ENCODE measurements at places on chromosomes 6 and 20.

- no peak overlapping the region for H3K27ac ChIP-seq
- no peaks in the 10 kb centered on the region for H3K36me3 ChIP-seq
- H3K4me3 ChIP-seq: no peak overlapping the region
- no peaks in the 10 kb centered on the region for H3K4me1 ChIP-seq
- H3K27me3 ChIP-seq: peaks cover 99% of the 10 kb centered on the region
Measured at GRCh38 chr20:24817351-24817750, 131.7 kb upstream of the CST7 start.

DNA sequence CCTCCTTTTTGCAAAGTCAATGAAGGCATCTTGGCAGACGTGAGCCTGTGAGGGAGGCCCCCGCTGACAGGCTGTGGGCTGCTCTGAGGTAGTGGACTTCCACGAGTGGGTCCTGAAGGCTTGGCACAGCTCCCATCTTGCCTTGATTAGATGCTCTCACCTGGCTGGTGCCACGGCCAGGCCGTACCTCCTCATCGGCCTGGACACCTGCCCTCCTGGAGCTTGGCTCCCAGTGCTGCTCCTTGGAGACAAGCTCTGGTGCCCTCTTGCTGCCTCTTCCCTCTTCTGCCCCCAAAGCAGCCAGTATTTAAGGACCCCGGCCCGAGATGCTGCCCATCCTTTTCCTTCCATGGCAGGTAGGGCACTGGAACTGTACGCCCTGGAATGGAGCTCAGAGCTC lies 93.5 kb downstream of the ERMARD start:
- DNase-seq: no peak
- no peak overlapping the region for H3K27ac ChIP-seq
- H3K27me3 ChIP-seq: peaks cover 34% of the 10 kb centered on the region
- H3K36me3 ChIP-seq: no peaks in the 10 kb centered on the region

DNA sequence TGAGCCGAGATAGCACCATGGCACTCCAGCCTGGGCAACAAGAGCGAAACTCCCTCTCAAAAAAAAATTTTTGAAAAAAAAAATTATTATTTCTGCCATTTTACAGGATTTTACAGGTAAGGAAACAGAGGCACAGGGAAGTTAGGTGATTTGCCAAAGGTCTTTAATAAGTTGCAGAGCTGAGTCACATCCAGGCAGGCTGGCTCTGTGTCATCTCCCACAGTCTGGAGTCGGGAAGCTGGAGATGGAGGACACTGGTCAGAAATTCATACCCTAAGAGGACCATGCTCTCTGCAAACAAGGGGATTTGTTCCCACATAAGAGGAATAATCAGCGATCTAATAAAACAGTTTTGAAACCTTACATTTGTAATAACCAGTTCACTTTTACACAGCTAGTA lies 24.1 kb downstream of the HECA start:
- H3K4me3 ChIP-seq: no peak overlapping the region
- no peaks in the 10 kb centered on the region for H3K27me3 ChIP-seq
- H3K27ac ChIP-seq: no peak overlapping the region
- no peak for DNase-seq
- no peaks in the 10 kb centered on the region for H3K4me1 ChIP-seq
- no peaks in the 10 kb centered on the region for H3K36me3 ChIP-seq

GRCh38 chr20:39042279-39043150 lies 80.4 kb downstream of the DHX35 start:
- H3K4me3 ChIP-seq: no peak overlapping the region
- no peaks in the 10 kb centered on the region for H3K4me1 ChIP-seq
- no peak for DNase-seq
- H3K36me3 ChIP-seq: peaks cover 19% of the 10 kb centered on the region
- H3K27me3 ChIP-seq: no peaks in the 10 kb centered on the region

DNA sequence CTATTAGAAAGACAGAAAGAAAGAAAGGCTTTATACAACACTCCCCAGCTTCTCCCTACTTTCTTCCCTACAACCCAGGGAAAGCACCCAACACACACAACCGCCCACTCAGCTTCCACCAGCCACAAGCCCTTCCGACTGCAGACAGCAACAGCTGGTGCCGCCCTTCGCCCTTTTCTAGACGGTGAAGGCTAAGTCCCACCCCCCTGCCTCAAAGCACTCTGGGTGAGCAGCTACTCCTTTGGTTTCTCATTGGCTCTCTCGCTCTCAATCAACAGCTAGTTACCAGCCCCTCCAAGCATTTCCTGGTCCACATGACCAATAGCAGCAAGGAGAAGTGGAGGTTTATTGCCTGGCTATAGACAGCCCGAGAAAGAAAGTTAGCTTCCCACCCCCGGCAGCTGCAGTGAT lies 230.1 kb upstream of the MOCS1 start:
- no peaks in the 10 kb centered on the region for H3K4me1 ChIP-seq
- H3K36me3 ChIP-seq: no peaks in the 10 kb centered on the region
- 0 out of 2 replicates have a peak, but pooled peaks cover 10% of the 10 kb centered on the region for H3K27me3 ChIP-seq
- no peak overlapping the region for H3K27ac ChIP-seq
- DNase-seq: no peak

- H3K36me3 ChIP-seq: no peaks in the 10 kb centered on the region
- H3K27ac ChIP-seq: no peak overlapping the region
- H3K4me1 ChIP-seq: no peaks in the 10 kb centered on the region
- no peak for DNase-seq
- no peaks in the 10 kb centered on the region for H3K27me3 ChIP-seq
- no peak overlapping the region for H3K4me3 ChIP-seq
Measured at GRCh38 chr6:43189776-43190304, 7.8 kb downstream of the CUL9 start.

DNA sequence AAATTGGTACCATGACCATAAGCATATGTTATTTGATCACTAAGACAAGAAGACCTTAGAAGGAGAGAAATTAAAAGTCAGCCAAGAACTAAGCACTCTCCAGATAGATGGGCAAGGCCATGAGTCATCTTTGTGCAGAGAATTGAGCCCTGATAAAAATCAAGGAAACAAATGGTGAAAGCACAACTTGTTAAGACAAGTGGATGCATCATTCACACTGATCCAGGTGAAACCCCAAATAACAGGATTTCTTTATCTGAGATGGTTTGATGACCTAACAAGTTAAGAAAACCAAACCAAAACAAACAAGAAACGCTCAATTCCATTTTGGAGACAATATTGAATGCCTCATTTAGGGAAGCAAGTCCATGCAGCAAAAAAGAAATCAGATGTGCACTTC lies 121.6 kb downstream of the ADAT2 start:
- H3K4me1 ChIP-seq: peaks cover 52% of the 10 kb centered on the region
- H3K27me3 ChIP-seq: no peaks in the 10 kb centered on the region
- peak overlapping the region; percentile 10 for H3K4me3 ChIP-seq

DNA sequence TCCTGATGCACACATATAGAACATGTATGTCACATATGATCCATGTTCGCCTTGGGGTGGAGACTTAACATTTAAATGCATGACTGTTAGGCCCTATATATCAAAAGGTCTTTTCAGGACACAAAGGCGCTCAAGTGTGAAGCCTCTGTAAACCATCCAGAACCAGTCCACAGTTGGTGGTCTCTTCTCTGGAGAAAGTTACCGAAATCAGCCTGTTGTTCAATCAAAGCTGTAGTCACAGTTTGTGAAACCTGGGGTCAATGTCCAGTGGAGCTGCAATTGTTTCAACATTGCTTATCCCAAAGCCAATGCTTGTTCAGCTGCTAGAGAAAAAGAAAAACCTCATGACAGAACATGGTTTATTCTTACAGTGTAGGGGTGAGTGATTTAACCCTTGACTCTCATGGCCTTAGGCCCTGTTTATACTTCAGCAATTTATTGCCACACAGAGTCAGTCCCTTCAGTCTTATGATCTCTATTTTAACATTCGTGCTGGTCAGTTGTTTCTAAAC lies 193.6 kb upstream of the CST7 start:
- DNase-seq: no peak
- no peaks in the 10 kb centered on the region for H3K36me3 ChIP-seq
- no peaks in the 10 kb centered on the region for H3K4me1 ChIP-seq
- H3K4me3 ChIP-seq: no peak overlapping the region
- H3K27ac ChIP-seq: no peak overlapping the region
